AG08395 (cell line): ENCODE measurements at places on chromosomes 16 and 17.

GRCh38 chr16:53041320-53042051, 11.2 kb downstream of the CHD9NB start:
- DNase-seq, result peak; percentile 36

DNA sequence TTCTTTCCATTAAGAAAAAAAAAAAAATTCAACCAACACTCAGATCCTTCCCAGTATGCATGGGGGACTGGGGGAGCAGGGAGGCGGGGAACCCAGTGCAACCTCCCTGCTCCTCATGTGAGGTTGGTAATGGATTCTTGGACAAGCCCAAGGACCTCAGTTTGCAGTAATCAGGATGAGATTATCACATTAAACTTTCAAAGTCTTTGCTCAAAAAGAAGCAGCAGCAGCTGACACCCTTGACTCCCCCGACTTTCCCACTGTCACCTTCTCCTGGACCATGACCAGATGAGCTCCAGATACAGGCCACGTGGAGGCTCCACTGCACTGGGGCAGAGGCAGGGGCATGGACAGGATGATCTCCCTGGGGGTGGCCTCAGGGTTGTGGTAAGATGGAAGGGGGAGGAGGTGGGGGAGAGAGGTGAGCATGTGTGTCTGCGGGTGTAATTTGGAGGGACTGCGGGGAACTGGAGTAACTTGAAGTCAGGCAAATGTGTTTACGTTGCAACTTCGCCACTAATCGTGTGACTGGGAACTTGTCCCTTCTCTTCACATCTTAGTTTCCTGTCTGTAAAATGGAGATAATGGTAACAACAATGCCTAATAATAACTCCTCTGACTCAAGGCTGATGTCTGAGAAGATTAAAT, 19.8 kb downstream of the ZNF385C start:
- DNase-seq, result no peak

DNA sequence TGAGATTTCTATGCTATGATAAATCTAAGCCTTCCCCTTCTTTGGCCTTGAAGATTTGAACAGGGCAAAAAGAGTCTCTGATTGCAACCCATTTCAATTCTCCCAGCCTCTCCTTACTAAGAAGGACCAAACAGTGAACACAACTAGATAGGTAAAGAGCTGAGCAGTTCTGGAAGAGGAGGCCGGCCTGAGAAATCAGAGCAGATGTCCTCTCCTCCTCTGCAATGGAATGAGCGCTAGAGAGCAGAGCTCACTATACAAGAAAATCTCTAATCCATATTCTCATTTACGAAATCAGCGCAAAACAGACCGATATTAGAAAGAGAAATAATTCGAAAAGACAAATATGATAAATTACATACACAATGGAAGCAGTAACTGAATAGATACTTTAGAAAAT, 124.2 kb downstream of the CDK5R1 start:
- DNase-seq, result no peak

DNA sequence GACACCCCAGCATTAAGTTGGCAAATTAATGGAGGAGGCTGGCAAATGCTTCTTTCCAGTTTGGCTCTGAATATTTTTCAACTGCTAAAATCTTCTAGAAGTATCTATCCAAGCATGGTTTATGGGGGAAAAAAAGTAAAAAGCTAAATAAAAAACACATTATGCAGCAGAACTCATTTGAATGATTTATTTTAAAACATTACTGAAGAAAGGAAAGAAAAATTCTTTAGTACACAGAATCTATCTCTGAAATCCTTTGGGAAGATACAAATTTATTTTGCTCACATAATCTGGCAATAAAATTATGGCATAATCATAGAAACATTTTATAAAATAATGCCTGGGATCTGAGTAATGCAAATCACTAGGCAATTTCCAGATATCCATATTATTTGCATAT, 328.1 kb upstream of the MON1B start:
- no peak for DNase-seq

GRCh38 chr17:8740486-8740885, 4.2 kb downstream of the CCDC42 start:
- DNase-seq, result no peak

DNA sequence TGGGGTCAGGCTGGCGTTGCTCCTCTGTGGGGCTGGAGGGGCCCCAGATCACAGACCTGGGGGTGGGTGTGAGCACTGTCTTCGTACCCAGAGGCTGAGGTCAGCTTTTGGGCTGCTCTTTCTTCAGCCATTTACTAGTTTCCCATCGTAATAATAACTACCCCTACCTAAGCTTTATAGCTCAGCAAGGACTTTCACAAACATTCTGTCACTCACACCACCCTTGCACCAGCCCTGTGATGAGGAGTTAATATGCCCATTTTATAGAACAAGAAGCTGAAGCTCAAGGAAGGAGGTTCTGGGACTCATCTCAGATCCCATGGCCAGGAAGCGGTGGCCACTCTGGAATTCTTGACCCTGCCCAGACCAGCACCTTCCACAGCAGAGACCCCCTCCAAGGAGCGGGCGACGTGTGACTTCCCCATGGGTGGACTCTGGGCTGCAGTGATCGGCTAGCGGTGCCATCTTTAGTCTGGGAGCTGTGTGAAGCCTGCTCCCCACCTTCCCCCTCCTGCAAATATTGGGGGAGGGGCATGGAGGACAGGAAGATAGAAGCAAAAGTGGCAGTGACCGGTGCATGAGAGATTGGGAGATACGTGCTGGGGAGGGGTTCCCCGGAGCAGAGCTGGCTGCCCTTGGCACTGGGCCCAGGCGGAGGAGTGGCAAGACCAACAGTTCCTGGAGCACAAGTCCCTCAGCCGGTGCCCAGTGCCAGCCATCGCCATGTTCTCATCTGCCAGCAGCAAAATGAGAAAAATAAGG, 81.8 kb upstream of the TOB1 start:
- no peak for DNase-seq

GRCh38 chr17:12592941-12593340, 72.7 kb upstream of the MYOCD start:
- no peak for DNase-seq

- peak; percentile 93 for DNase-seq
Measured at GRCh38 chr16:4734730-4735535, 596 bp downstream of the DNAAF8 start.

DNA sequence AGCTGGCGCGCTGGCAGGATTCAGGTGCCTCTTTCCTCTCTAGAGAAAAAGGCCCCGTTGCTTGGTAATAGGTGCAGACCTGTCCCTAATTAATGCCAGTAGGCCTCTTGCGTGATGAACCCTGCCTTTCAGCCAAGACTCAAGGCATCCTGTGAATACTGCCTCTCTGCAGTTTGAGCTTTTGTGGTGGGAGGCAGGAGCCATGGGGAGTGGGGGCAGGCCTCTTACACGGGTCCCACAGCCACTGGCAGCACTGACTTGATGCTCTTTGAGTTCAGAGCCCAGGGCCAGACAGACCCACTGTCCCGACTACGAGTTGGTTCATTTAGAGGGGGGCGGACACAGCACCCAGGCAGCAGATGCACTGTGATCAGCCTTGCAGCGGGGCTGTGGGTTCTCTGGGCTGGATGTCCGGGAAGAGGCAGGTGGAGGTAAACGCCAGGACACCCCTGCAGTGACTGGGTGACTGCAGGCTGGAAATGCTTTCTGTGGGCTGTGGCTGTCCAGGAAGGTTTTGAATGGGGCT, 237.0 kb downstream of the SEC14L1 start:
- no peak for DNase-seq

- no peak for DNase-seq
Measured at GRCh38 chr17:44229090-44229489, 9.6 kb upstream of the UBTF start.

DNA sequence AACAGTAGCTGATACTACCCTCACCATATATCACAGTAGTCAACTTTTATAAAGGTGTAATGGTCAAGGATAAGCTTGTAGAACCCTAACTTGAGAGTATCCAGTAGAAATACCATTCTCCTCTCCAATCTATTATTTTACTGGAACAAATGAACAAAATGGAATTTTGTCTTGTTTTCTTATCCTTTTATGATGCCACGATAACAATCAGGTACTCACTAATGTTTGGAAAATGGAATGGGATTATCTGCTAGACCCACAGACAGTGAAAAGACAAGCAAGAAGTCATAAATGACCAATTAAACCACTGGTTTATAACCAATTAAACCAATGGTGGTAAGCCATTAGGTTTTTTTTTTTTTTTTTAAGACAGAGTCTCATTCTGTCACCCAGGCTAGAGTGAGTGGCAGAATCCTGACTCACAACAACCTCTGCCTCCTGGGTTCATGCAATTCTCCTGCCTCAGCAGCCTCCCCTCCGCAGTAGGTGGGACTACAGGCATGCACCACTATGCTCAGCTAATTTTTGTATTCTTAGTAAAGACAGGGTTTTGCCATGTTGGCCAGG, 10.4 kb downstream of the GPATCH8 start:
- DNase-seq, result no peak

- no peak for DNase-seq
Measured at GRCh38 chr17:6670999-6671398, 19.4 kb downstream of the C17orf100 start.

DNA sequence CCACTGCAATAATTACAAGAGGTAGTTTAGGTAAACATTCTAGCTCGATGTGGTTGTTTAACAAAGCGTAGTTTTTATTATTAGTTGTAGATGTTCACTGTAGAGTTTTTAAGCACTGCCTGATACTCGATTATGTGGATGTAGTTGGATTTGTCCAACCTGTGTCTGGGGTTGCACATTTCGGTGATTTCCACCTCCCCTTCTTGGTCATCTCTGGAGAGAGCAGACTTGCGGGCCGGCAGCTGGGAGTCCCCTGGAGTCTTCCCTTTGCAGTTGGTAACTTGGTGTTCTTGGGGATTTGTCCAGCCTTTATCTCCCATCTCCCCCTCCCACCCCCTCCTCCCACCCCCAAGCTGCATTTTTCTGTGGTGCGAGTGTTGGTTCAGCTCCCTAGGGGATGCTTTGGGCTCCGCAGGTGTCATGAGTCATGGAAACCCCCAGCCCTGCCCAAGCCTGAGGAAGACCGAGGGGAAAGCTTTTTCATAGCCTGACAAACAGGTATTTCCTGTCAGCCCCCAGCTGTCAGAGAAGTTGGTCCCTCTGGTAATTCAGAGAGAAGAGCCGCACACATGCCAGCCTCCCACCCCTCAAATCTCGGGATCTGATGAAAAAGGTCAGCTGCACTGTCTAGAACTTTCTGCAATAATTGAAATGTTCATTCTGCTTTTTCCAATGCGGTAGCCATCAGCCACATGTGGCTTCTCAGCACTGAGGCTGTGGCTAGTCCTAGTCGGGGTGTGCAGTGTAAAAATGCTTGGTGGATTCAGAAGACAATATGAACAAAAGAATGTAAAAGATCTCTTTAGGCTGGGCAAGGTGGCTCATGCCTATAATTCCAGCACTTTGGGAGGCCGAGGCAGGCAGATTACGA, 50.3 kb downstream of the KSR1 start:
- no peak for DNase-seq

GRCh38 chr17:29546085-29546484, 20.8 kb downstream of the ABHD15 start:
- no peak for DNase-seq

GRCh38 chr17:32742681-32743538, 134.0 kb downstream of the MYO1D start:
- peak; percentile 4 for DNase-seq

DNA sequence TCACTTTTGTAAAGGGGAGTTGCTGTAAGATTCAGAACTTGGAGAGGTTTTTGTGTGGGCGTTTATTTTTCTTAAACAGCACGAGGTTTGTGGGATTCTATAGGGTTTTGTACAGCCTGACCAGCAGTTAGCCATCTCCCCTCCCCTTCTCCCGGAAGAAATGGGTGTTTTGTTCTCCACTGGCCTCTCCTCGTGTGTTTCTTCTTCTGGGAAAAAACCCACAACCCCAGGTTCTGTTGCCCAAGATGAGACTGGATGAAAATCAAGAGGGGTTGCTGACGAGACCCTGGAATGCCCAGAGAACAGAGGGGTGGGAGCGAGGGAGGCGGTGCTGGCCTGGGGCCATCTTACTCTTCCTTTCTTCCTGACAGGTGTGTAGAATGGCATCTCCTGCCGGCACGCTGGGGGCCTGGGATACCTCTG, 186.1 kb downstream of the MSI2 start:
- DNase-seq, result no peak

DNA sequence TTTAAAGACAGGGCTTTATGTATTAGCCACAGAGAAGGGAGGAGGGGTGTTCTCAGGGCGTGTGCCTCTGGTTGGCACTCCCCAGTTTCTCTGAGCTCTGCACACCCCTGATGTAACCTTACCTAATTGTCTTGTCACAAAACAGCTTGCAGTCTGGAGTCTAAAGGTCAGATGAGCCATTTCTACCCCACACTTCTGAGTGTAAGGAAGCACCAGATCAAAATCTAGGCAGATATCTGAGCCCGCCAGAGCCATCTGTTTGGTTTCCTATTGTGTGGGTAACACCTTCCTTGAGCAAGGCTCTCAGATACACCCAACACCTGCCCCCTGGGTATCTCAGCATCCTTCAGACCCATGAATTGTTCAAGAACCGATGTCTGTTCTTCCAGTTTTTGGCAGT, 15.5 kb downstream of the CDH1 start:
- DNase-seq, result no peak

GRCh38 chr17:48704361-48705248, 17.7 kb downstream of the PRAC1 start:
- DNase-seq, result no peak

GRCh38 chr17:12113156-12113555, 92.5 kb downstream of the MAP2K4 start:
- DNase-seq, result no peak

GRCh38 chr16:53142823-53143568, 88.2 kb downstream of the CHD9 start:
- no peak for DNase-seq

DNA sequence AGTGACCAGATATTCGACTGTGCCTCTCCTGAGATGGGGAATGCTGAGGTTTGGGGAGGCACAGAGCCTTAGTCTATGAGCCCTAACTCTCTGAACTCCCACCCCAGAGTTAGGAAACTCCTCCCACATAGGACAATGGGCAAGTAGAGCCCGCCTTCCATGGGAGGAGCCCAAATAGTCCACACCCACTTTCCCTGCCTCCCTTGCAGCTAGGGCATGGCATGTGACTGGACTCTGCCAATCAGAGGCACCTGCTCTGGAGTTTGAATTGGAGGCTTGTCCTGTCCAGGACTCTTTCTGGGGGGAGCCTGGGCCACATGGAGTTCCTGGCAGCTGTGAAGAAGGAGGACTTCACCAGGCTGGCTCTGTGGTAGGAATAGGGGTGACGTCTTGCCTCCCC, 48.4 kb downstream of the SOCS1 start:
- no peak for DNase-seq

DNA sequence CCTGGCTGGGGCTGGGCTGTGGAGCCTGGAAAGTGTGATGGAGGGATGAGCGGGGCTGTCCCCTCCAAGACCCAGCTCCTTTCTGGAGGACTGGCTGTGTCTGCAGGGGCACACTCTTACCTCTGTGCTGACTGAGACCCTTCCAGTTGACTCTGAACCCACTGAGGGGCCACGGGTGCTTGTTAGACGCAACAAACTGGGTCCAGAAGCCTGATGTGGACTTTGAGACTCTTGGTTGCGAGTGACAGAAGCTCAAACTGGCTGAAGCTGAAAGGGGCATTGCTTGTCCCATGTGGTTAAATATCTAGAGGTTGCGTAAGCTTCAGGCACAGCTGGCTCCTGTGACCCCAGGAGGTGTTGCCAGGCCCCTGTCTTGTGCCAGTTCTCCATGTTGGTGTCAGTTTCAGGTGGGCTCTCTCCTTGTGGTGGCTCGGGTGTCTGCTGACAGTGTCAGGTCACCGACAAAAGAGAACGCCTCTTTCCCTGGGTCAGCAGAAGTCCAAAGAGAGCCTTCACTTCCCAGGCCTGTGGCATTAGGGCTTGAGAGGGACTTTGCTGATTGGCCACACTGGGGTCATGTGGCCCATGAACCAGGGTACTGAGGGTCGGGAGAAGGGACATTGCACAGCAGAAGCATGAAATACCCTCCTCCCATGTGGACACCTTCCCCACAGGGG, 16.7 kb downstream of the ADCY7 start:
- DNase-seq, result no peak

- DNase-seq, result no peak
Measured at GRCh38 chr17:44733753-44734152, 25.0 kb upstream of the ADAM11 start.
